ENCODE measurements at places on chromosomes 5 and 9.

- peak; percentile 41 for DNase-seq
Measured at GRCh38 chr5:167759057-167759821, 532.2 kb upstream of the WWC1 start.

GRCh38 chr5:32017692-32018367, 156.3 kb downstream of the GOLPH3 start:
- no peak for DNase-seq

GRCh38 chr5:169494941-169495548, 88.5 kb upstream of the SPDL1 start:
- DNase-seq = no peak

- no peak for DNase-seq
Measured at GRCh38 chr9:130237763-130238524, 27.6 kb upstream of the HMCN2 start.

DNA sequence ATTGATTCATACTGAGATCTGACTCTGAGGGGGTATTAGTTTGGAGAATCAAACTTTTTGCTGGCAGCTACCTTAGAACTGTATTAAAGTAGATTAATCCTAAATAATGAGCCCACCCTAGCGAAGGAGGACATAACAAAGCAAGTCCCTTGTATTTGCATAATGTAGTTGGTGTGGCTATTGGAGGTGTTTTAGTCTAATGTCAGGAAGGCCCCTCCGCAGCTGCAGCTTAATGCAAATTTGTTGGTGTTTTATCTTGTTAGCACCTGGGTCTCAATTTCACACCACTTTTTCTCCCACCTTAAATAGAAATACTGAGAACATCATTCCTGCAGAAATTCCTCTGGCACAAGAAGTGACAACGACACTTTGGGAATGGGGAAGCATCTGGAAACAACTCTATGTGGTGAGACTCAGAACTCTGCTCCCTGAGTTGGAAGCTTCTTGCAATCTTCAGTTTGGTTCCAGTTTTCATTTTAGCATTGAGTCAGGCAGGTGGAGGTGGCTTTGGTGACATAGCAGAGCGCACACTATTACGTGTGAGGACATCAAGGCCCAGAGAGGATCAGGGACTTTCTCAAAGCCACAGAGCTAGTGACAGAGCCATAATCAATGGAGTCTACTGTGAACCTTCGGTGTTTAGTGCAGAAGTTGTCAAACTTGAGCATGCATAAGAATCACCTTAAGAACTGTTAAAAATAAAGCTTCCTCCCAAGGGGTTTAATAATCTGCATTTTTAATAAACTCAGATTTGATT, 33.9 kb downstream of the DOCK2 start:
- DNase-seq = no peak
